Right lung (tissue), 10 donors: ENCODE measurements at places on chromosomes 3 and 15. TPM values are rescaled to one million over a fixed set of nuclear protein-coding genes. Genes with fewer than 3 reads are reported as not detected.

DNA sequence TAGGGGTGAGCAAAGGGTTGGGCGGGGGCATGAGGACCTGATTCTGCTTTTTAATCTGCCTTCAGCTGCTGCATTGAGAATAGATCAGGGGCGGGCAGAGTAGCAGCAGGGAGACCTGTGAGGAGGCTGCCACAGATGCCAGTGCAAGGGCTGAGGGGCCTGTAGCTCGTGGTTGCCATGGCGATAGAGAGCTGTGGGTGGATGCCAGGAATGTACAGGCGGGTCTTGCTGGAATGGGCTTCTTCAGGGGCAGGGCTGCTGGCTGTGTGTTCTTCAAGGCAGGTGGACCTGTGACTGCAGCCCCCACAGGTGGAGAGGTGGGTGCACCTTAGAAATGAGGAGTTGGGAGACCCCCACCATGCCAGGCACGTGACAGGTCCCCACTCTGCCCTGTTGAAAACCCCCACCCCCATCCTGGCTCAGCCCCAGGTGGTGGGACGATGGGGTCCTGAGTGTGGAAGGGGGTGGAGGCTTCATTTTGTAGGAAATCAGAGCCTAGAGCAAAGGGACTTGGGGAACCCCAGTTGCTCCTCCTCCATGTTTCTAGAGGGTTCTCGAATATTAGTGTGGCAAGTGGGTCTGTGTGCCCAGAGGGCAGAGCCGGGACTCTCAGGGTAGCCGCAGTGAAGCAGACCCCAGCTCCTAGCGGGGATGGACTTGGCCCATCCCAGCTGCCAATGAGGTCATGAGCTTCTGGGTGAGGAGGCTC lies 38.3 kb downstream of the SLC6A6 start:
- DNase-seq, result peak; percentile 57

DNA sequence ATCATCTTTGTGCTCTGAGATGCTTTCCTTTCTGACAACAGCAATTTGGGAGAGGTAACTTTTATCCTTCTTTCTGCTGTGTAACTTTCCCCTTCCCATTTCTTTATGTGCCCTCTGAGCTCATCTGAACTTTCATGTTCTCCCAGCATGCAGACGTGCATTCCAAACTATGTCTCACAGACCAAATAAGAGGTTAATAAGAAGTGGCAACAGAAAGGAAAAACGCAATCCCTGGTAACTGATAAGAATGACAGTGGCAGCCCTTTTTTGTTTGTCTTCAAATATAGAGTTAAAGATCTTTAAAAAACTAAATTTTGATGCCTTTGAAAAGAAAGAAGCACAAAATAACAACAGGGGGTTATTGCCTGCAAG lies 533.4 kb downstream of the FOXP1 start:
- no peak for DNase-seq

DNA sequence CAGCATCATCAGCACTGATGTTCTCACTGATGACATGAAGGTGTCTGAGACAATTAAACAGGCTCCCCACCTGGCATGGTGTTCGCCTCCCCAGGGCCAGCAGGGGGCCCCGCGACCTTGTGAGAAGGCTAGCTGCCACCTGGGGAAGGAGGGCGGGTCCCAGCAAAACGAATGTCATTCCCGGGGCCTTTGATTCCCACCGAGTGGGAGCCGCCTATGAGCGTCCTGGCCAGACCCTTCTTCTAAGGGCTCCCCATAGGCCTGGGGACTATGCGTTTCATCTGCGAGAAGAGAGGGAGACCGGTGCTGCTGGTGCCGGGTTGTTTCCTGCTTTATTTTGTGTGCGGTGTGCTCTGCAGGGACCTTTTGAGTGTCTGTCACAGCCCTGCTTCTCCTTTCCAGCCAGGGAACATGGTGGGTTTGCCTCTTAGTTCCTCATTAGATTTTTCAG lies 20.5 kb upstream of the MINDY4B start:
- no peak for DNase-seq

GRCh38 chr15:70257047-70257446 lies 159.3 kb upstream of the TLE3 start:
- no peak for DNase-seq

- no peak for DNase-seq
These were observed 41.9 kb downstream of the PCOLCE2 start for GRCh38 chr3:142846779-142847577.

DNA sequence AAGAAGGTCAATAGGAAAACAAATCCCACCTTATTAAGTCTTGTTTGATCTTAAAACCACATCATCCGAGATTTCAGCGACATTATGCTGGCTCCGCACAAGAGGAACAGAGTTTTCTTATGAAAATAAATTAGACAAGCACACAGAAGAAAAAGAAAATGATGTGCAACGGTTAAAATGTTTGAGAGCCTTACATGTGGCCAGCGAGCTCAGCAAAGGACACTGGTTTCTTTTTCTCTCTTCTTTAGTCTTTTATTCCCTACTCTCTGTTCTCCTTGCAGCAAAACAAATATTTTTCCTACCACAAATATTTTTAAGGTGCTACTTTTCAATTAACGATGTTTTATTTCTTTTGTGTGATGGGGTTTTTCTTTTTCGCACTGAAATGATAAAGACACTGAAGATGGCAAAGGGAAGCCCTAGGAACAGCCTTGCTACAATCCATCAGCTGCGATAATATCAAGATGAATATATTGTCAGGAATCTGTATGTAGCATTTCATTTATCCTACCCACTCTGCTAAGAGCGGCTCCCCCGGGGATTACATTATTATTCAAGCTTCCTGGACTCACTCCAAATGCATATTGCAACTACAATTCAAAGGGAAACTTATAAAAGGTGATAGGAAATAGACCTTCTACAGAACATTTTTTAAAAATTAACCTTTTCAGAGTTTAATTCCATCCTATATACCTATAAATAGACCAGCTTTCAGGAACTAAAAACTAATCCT lies 72.9 kb downstream of the ANXA2 start:
- DNase-seq, result no peak

GRCh38 chr3:148077965-148078364 lies 619.7 kb upstream of the AGTR1 start:
- DNase-seq, result no peak

- DNase-seq, result peak; percentile 88
These were observed 668 bp upstream of the XXYLT1 start for GRCh38 chr3:195271410-195272243.

CHRM5 gene
- 0.46 TPM for polyA plus RNA-seq

FGD5 gene
- polyA plus RNA-seq, result 37.8 TPM

GOLGA6A gene
- 0.08 TPM for polyA plus RNA-seq
